Hematopoietic multipotent progenitor cell treated with erythropoietin and hydrocortisone succinate and interleukin-3 and kit ligand, for 4 days (in vitro differentiated cells): ENCODE measurements at places on chromosomes 4 and X.

GRCh38 chr4:173135241-173135847 lies 33.3 kb upstream of the GALNT7 start:
- DNase-seq, result no peak

- DNase-seq, result no peak
Observed at GRCh38 chr4:2698504-2698903, 57.6 kb downstream of the TNIP2 start.

DNA sequence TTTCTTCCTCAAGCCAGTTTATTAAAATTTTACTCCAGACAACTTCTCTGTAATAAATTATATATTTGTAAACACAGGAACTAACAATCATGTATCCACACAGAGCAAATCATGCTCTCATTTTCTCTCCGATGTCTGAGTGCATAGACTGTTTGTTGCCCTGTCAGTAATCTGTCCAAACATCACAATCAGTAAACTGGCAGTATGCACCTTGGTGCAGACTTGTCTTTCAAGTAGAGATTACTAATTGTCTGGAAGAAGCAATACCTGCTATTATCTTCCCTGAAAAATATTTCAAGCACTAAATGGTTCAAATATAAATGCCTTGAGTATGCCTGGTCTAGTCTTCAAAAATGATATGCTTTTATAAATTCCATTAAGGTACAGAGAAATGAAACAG lies 1260.9 kb downstream of the C4orf33 start:
- DNase-seq, result no peak

DNA sequence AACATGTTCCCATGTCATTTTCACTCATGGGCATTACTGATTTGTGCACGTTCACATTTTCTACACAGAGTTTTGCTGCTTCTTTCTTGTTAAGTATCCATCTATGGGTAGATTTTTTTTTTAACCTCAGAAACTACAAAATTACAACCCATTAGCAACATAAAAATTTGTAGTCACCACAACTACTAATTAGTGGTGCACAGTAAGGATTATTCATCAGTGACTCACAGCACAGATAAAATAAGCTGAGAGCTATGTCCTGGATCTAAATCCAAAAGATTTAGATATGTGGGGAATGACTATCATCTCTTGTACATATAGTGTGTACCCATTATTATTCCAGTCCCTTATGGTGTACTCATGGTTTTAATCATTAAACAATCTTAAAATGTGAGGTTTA lies 19.7 kb upstream of the AMELX start:
- no peak for DNase-seq

- no peak for DNase-seq
Observed at GRCh38 chr4:116401293-116401692, 684.1 kb downstream of the TRAM1L1 start.
